ENCODE measurements at places on chromosomes 4 and X.

DNA sequence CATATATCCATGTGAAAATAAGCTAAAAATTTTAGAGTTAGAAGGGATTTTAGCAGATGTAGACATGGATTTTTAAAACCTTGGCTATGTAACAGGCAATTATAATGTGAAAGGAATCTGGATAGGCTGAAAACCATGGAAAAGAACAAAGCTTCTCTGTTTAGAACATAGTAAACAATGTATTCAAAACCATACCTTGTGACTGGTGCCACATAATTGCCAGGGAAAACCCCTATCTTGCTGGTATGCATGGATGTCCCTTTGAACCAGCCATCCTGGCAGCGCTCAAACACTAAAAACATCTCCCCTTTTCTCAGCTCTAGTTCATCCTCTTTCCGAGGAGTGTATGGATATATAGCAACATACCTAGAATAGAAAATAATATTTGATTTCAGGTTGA is 110.6 kb upstream of the CBR4 start:
- DNase-seq = no peak

- DNase-seq = no peak
Measured at GRCh38 chr4:112910109-112910736, 139.2 kb upstream of the ANK2 start.

- no peak for DNase-seq
Measured at GRCh38 chrX:47644557-47645091, 5.7 kb downstream of the ELK1 start.

GRCh38 chr4:112253382-112254000 is 21.9 kb downstream of the AP1AR start:
- no peak for DNase-seq

- DNase-seq = no peak
Measured at GRCh38 chr4:186660403-186660802, 63.3 kb downstream of the FAT1 start.

GRCh38 chrX:71128915-71129765 is 10.7 kb downstream of the MED12 start:
- DNase-seq = peak; percentile 77

- no peak for DNase-seq
Measured at GRCh38 chr4:181372014-181372413, 871.2 kb upstream of the TENM3 start.

- no peak for DNase-seq
Measured at GRCh38 chr4:146336410-146336807, 122.1 kb downstream of the REELD1 start.

GRCh38 chr4:54063737-54064316 is 578 bp downstream of the CHIC2 start:
- DNase-seq = peak; percentile 29

DNA sequence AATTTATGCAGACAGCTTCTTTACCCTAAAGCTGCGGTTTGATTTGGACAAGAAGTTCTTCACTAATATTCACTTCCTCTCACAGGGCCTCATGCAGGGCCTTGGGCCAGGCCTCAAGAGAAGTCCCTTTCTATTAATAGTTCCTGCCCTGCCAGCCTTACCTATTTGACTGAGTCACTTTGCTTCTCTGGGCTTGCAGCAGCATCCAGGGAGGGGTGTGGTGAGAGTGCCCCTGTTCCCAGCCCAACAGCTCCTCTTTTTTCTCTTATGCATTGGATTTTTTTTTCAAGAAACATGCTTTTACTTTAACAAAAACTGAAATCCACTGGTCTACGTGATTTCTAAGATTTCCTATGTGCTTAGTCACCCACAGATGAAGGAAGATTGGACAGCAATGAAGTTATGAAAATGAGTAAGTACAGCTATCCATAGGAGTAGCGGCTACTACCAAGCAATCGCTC is 26.7 kb downstream of the FAM156B start:
- no peak for DNase-seq

GRCh38 chrX:82458207-82458754 is 1049.8 kb upstream of the POU3F4 start:
- no peak for DNase-seq

DNA sequence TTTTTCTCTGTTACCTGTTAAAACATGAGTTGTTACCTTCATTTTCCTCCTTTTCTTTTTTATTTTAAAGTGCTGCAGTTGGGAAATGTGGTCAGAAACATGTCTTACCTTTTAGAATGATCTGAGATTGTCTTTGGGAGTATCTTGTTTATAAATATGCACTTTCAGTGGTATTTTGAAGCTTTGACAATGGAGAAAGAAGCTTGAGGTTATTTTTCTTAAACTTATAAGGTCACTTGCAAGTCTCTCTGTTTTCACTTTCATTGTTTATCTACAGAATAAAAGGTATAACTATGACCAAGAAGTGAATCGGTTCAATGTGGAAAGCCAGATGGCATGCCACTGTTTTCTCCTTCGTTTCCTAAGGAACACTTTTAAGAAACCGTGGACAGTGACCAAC is 167.5 kb upstream of the SLC7A11 start:
- DNase-seq = no peak

GRCh38 chrX:119008110-119008744 is 33.8 kb downstream of the LONRF3 start:
- peak; percentile 29 for DNase-seq

- peak; percentile 61 for DNase-seq
Measured at GRCh38 chrX:41518127-41518840, 71.1 kb downstream of the NYX start.

DNA sequence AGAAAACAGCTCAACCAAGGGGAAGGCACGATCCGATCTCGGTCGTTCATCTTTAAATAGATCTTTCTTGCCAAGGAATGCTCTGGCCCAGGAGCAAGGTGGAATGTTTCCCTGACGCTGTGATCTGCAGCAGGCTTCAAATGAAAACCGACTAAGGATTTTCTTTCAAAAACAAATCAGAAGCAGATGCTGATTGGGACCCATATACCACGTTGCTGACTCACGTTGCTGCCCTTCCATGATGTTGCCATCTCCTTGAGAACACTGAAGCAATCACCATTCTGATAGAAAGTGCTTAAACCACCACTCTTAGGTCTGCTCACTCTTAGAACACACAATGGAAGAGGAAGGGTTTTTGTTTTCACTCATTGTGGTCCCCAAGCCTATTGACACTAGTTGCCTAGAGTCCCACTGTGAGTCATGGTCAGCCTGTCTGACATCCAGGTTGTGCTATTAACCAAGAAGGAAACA is 26.1 kb downstream of the LAMTOR3 start:
- DNase-seq = no peak

GRCh38 chr4:153531000-153531358 is 64.8 kb downstream of the TMEM131L start:
- no peak for DNase-seq

GRCh38 chr4:168621806-168622589 is 125.1 kb downstream of the PALLD start:
- DNase-seq = no peak

GRCh38 chrX:101081231-101081630 is 2.6 kb downstream of the TMEM35A start:
- DNase-seq = no peak

DNA sequence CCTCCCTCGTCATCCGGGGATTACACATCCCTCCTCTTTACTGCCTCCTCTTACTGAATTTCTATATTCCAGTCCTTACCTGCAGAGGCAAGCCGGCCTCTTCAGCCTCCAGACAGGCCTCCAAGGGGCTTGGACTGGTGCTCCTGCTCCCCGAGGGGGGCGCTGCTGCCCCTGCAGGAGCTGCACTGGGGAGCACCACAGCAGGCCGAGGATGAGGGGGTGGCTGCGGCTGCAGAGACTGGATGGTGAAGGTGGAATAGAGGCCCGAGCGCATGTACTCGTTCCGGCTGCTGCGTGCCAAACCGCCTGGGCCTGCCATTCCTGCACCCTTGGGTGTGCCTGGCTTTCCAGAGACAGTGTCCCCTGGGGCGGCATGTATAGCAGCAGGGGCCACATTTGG is 9.1 kb upstream of the CFP start:
- DNase-seq = no peak

GRCh38 chrX:135302269-135302873 is 6.9 kb upstream of the ETDC start:
- DNase-seq = no peak

DNA sequence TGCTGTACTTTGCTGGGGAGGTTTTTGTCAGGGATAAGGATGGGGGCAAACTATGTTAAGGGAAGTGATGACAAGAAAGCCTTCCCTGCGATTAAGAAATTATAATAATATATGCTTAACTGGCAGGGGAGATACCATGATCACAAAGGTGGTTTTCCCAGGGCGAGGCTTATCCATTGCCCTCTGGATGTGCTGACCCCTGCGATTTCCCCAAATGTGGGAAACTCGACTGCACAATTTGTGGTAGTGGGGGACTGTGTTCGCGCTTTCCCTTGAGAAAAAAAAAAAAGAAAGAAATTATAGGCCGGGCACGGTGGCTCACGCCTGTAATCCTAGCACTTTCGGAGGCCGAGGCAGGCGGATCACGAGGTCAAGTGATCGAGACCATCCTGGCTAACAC is 24.5 kb downstream of the SLC25A43 start:
- DNase-seq = no peak

DNA sequence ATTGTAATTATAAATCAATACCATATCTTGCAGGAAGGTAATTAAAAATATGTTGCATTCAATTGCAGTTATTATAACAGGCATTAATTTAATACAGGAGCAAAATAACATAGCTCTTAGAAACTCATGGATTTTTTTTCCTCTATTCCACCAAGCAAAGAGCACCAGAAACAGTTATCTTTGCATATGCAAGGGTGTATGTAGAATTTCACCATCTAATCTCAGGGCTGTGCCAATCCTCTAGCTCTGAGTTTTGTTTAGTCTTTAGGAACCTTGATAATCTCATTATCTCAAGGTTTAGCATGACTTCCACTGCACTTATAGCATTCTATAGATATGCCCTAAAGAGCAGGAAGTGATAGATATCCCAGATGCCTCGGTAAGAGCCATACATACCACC is 197.5 kb downstream of the VEGFC start:
- no peak for DNase-seq

DNA sequence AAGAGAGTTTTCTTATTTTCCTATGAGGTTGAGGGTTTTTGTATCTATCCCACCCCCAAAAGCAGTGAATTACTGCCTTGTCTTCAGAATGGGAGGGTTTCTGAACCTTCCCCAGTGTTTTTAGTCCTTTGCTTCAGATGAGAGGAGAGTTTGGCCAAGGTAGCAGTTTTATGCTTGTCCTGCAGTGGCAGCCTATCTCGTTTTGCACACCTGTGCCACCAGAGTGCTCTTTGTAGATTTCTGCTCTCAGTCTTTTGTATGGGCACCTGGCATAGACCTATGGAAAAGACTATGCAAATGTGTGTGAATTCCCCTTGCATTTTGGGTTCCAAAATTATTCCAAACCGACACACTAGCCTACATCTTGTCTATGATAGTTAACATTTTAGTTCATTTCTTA is 5.8 kb downstream of the TBC1D19 start:
- DNase-seq = no peak

GRCh38 chr4:110737931-110738330 is 115.1 kb upstream of the PITX2 start:
- no peak for DNase-seq

DNA sequence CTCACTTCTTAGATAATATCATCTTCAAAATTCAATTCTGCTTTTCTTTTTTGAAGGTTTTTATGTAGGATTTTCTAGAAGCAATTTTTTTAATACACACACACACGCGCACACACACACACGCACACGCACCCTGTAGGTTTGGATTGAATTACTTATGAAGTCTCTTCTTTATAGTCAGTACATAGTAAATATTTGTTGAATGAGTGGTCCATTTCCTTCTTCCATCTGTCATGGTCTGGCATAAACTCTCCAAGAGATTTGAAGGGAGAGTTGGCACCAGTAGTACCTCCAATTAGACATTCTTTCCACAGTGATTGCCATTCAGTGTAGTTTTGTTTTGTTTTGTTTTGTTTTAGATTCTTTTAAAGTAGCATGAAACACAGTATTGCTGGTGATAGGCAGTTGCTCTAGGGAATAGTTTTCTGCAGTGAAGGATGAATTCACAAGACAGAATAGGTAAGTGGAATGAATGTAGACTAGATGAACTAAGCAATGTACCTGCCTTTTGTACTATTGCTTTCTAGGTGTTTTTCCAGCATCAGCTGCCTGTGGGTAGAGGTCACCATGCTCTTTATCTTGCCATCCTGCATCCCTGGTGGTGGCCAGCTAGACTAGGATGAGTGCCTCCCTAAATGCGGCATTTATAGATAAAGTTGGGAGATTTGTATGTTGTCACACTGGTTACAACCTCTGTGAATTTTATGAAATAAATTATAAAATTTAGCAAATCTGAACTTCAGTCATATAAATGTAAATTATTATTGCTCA is 20.5 kb downstream of the PDLIM5 start:
- no peak for DNase-seq

- no peak for DNase-seq
Measured at GRCh38 chrX:104679175-104679574, 113.2 kb downstream of the IL1RAPL2 start.

DNA sequence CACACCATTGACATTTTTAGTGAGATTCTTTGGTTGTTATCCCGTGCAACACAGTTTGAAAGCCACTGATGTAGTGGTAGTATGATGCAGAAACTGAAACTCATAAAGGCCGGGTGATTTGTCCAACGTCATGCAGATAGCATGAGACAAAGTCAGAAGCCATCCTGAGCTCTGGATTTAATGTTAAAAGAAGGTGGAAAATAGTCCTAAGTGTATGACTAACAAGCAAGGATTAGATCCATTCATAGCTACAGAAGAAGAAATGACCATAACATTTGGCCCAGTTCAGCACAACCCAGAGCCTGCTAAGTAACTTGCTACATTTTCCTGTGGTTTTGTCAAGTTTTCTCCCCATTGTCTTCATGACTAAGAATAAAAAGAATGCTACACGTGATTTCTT is 142.4 kb downstream of the AMELX start:
- DNase-seq = no peak

DNA sequence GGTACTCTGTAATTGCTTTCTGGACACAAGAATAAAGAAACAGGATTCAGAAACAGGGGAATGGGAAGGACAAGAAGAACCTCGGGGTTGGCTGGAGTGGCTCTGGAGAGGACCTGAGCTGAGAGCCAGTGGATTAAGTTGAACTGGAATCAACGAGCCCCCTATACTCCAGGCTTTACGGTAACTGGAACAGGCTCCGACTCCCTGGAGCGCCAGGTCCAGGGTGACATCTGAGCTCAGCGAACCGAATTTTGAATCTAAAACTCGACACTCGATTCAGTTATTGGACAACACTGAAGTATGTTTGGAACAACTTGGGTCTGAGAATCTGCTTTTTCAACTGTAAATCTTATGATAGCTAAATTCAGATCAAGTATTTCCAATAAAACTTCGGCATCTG is 23.9 kb downstream of the HMX1 start:
- DNase-seq = no peak

- DNase-seq = no peak
Measured at GRCh38 chrX:70476934-70477733, 32.5 kb downstream of the DLG3 start.

- peak; percentile 37 for DNase-seq
Measured at GRCh38 chrX:79259073-79259689, 108.0 kb downstream of the ITM2A start.

All from activated naive CD4-positive, alpha-beta T cell treated with Interleukin-2 at 50 U/mL for 16 hours (primary cell).